Activated CD4-positive, alpha-beta T cell treated with anti-CD3 and anti-CD28 coated beads, Interleukin-10, Interleukin-2, amounts not matched to agents 100 ng/mL and 50 ng/mL, durations not matched to agents 16 hours and 8 hours (primary cell): ENCODE measurements at places on chromosomes 4 and X.

DNA sequence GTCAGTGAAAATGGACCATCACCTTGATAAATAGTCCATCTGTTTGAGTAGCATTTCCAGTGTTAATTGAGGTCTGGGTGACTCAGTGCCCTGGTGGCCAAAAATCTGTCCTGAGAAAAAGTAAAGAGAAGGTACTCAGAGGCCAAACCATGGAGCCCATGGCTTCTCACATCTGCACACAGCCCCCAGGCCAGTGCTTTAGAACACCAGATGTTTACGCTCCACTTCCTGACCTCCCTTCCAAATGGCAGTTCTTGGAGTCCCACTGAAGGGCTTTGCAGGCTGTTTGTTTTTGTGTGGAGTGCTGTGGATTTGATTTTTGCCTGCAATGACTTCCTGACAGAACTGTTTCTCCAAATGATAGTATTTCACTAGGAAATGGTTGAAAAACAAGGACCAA is 60.2 kb upstream of the GPC4 start:
- DNase-seq = no peak

GRCh38 chrX:108304210-108304609 is 134.0 kb downstream of the COL4A6 start:
- DNase-seq = peak; percentile 2

DNA sequence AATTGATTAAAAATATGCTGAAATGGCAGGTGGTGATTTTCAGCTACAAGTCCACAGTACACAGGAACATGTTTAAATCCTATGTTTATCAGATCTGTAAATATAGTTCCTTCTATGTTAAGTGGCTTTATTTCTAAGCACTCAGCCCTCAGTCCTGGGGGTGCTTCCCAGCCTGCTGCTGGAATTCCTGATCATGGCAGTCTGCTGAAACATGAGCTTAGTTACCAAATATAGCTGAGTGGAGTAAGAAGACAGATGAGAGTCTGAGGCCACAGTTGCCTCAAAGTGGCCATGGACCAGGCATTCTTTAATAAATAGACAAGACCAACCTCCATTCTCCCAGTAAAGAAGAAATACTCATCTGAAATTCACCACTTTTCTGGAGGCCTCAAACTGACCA is 17.1 kb upstream of the DDX60 start:
- no peak for DNase-seq

- no peak for DNase-seq
These were observed 6.1 kb downstream of the GRIA2 start for GRCh38 chr4:157226601-157227000.

- DNase-seq = peak; percentile 32
These were observed 504.3 kb downstream of the FAM133A start for GRCh38 chrX:94178145-94178788.

- peak; percentile 38 for DNase-seq
These were observed at the start of gene FHL1 for GRCh38 chrX:136147315-136147901. Gene FHL1, plus strand, starts transcription at chrX:136147533.

DNA sequence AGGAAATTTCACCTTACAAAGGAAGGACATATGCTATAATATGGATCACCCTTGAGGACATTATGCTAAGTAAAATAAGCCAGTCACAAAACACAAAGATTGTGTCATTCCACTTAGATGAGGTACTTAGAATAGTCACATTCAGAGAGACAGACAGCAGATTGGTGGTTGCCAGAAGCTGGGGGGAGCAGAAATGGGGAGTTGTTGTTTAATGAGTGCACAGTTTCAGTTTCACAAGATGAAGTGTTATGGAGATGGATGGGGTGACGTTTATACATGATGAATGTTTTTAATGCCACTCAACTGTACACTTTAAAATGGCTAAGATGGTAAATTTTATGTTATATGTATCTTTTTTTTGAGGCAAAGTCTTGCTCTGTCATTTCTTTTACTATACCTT is 14.8 kb upstream of the SPON2 start:
- DNase-seq = peak; percentile 61

DNA sequence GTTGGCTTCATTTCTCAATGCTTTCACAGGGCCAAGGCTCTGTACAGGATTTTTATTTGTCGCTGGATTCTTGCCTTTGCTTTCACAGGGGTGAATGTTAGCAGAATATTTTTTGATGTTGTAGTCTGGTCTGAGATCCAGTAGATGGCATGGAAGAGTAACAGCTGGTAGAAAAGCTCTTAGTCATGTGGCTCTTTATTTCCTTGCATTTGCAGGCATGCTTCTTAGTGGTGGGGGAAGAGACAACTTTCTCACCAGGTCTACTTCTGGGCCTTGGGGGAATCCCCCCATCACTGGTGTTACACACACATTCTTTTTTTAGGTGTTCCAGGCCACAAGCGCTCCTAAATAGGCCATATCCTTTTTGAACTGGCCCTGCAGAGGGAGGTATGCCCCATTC is 58.2 kb upstream of the DKK2 start:
- peak; percentile 1 for DNase-seq

- no peak for DNase-seq
These were observed 134.9 kb upstream of the VEGFC start for GRCh38 chr4:176927664-176928063.

DNA sequence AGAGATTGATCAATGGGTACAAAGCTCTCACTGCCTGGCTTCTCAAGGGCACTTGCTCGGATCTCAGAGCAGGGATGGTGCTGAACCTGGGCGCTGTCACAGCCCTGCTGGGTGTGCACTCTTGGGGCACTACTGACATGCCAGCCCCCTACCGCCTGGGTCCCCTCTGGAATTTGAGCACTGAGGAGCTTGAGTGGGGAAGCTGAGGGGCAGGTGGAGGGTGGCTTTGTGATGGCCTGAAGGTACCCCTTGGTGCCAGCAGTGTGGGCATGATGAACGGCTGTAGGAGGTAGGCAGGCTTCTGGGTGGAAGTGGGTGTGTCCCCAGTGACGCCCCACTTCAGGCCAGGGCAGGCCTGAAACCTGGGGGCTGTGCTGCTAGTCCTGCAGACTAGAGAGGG is 379.1 kb upstream of the GRID2 start:
- DNase-seq = no peak

DNA sequence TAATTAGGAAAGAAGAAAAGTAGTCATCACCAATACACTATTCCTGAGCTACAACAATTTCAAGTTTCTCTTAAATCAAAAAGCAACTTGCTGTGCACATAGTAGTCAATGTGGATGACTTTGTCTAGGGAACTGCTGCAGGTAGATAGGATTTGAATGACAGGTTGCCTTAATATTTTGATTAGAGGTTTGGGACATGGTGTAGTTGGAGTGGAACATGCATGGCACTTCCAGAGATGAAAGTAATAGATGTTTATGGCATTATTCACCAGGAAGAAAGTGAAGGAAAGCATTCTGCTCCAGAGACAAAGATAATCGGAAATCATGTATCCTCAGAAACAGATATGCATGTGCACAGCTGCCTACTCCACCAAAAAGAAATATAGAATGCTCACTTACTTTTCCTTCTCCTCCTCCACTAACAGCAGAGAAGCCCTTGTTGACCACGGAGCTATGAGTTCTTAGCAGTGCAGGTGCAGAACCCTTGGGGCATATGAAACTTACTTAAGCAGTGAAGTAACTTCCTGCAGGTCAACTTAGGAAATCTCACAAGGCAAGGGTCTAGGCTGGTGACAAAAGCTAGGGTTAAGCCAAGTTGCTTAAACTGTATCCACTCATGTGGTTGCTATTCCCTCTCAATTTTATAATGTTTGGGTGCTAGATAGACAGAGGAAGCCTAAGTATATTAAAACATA is 390.8 kb downstream of the HNRNPD start:
- no peak for DNase-seq
